Smooth muscle cell of the brain vasculature (primary cell): ENCODE measurements at places on chromosomes 1 and 21.

DNA sequence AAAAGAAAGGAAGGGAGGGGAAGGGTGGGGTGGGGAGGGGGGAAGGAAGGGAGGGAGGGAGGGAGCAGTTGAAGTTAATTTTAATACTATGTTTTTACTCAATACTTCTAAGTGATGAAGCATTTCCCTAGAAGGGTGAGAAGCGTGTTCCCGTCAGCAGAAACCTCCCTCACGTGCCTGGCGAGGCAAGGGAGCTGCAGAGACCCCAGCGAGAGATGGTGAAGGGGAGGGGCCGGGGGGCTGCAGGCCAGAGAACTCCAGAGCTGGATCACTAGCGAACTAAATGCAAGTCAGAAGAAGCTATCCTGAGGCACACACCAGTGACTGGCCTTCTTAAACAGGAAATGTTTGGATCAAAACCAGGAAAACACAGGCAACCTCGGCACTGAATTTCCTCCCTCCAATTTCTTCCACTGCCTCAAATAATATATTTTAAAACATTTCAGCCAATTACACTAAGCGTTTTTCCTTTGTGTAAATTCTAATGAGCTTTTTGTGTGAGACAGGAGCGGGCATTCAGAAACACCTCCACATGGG is 18.0 kb downstream of the WDR4 start:
- no peak for DNase-seq

DNA sequence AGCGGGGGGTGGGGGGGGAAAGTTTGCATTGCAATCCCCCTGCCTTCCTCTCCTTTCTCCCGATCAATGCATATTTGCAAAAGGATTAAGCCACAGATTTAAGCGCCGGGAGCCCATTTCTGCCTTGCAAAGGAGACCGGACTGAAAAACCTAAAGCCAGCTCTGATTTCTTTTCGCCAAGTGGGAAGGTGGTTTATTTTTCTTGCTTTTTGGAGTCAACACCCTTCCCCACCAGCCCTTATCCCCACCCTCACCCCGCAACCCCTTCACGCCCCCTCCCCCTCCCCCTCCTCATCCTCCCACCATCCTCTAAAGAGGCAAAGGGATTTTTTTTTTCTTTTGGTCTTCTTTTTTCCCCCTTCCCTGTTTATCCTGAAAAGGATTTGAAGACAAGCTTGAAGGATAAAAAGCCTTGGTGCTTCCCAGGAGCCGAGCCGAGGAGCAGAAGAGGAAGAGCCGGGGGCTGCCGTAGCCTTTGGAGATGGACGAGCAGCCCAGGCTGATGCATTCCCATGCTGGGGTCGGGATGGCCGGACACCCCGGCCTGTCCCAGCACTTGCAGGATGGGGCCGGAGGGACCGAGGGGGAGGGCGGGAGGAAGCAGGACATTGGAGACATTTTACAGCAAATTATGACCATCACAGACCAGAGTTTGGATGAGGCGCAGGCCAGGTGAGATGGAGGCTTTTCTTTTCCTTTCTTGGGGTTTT is 513 bp downstream of the PBX1 start:
- no peak for DNase-seq

DNA sequence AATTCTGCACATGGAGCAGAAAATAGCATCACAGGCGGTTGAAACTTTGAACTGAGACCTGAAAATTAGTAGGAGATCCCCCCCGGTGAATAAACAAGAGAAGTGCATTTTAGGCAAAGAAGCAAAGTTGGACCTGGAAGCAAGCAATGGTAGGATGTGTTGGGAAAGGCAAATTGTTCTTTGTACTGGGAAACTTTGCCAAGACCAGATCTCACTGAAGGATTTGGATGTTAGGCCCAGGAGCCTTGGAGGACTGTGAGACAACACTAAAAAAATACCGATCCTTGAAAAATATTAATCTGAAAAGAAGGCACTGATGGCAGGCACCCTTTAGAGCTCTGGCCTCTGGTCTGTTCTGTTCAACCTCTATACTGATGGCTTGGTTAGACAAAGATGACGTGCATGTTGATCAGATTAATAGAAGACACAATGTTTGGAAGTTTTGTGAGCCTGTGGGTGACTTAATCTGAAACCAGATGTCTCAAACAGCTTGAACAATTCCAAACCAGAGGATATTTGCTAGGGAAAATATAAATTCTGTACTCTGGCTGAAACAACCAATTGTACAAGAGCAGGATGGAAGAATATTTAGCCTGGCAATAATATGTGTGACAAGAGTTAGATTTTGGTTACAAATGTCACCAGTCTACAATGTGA is 108.4 kb downstream of the ROR1 start:
- no peak for DNase-seq

GRCh38 chr1:115412733-115413132 is 74.7 kb upstream of the NGF start:
- DNase-seq: no peak

GRCh38 chr1:44032170-44032790 is 1.0 kb upstream of the SLC6A9 start:
- no peak for DNase-seq

DNA sequence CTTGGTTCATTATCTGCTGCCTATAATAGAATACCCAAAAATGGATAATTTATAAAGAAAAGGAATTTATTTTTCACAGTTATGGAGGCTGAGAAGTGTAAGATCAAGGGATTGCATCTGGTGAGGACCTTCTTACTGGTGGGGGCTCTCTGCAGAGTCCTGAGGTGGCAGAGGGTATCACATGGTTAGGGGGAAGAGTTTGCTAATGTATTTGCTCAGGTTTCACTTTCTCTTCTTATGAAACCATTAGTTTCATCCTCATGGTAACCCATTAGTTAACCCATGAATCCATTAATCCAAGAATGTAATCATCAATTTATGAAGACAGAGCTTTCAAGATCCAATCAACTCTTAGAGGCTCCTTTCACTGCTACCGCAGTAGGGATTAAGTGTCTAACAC is 120.6 kb downstream of the DNM3 start:
- DNase-seq: no peak

DNA sequence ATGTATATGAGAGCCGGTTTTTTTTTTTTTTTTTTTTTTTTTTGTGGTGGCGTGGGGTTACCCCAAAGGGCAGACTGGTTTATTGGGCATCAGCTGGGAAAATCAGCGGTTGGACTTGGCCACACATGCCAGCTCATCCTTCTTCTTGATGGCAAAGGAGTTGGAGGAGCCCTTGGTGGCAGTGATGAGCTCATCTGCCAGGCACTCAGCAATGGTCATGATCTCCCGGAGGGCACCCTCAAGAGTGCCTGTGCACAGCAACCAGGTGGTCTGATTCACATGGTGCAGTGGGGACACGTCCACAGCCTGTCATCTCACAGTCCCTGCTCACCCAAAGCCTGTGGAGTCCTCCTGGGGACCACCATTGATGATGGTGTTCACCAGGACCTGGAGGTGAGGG is 62.0 kb downstream of the MRPS6 start:
- no peak for DNase-seq
